ENCODE measurements at places on chromosomes 1 and 21.

DNA sequence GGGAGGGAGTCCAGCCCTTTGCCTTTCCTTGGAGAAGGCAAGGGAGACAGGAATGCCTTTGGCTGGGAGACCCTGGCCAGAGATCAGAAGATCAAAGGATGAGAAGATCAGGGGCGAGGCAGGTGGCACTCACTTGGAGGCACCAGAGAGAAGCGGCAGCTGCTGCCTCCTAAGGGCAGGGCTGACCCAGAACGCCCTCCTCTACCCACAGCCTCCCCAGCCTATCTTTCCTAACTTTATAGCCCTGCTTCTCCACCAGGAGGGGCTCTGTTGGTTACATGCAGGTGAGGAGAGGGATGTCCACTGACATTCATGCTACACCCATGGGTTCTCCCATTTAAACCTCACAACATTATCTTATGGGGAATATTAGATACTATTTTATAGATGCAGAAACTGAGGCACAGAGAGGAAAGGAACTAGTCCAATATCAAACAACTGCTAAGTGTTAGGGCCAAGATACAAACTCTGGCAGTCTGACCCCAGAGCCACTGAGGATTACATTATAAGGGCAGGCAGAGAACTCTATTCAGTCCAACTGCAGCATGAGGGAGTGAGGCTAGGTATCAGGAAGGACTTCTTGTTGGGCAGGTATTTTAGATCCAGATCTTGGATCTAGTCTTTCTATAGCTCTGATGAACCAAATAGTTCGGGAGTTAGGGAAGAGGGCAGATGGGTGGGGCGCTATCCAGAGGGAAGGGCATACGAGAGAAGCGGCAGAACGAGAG is 19.9 kb downstream of the LGR6 start:
- no peak for DNase-seq

DNA sequence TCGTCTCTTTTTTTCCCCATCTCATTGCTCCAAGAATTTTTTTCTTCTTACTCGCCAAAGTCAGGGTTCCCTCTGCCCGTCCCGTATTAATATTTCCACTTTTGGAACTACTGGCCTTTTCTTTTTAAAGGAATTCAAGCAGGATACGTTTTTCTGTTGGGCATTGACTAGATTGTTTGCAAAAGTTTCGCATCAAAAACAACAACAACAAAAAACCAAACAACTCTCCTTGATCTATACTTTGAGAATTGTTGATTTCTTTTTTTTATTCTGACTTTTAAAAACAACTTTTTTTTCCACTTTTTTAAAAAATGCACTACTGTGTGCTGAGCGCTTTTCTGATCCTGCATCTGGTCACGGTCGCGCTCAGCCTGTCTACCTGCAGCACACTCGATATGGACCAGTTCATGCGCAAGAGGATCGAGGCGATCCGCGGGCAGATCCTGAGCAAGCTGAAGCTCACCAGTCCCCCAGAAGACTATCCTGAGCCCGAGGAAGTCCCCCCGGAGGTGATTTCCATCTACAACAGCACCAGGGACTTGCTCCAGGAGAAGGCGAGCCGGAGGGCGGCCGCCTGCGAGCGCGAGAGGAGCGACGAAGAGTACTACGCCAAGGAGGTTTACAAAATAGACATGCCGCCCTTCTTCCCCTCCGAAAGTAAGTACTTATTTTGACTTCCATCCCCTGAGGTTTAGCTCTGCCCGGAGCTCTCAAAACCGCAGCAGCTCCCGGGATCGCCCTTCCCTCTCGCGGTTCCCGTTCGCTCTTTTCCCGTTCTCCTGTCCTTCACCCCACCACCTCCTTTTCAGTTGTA is 1.5 kb downstream of the TGFB2 start:
- DNase-seq, result peak; percentile 12

GRCh38 chr1:172154551-172154950 is 265.9 kb upstream of the C1orf105 start:
- DNase-seq, result peak; percentile 57

DNA sequence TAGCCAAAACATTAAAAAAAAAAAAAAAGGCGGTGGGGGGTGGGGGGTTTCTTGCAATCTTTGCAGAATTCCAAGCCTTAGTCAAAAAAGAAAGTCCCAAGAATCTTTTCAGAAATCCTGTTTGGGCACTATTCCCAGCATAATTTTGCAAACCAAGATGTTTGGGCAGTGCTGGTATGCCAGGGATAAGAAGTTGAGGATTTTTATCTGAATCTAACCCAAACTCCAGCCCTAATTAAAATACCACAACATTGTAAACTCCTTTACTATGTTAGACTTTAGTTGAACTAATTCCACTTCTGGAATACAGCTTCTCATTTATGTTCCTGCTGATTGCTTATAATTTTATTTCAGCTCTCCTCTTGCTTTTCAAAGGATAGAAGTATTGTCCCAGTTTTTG is 504.1 kb upstream of the ADGRL2 start:
- DNase-seq, result peak; percentile 41

DNA sequence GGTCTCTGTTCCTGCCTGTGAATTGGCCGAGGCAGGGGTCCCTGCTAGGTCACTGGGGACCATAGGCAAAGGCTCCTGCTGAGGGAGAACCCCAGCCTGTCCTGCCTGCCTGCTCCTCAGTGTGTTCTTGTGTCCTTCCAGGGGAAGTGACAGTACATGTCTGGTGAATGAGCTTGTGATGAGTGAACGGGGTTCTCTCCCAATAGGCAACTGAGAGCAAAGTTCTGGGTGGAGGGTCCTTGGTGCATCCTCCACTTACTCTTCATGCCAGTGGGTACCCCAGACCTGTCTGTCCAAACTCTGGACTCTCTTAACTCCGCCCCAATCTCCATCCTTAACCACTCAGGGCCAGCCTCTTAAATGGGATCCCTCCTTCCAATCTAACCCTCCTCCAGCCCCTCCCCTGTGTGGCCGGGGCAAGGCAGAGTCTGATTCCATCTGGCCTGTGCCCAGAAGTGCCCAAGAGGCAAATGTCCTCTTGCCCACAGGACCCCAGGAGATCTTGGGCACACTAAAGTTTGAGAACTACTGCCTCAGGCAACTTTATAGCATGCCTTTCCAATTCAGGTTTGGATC is 2.0 kb downstream of the XKR8 start:
- no peak for DNase-seq

- DNase-seq, result no peak
Observed at GRCh38 chr1:237074371-237075117, 32.6 kb downstream of the RYR2 start.

- DNase-seq, result no peak
Observed at GRCh38 chr21:29737186-29737585, 202.6 kb downstream of the GRIK1 start.
